NCI-H1048 (cell line): ENCODE measurements at places on chromosomes 6 and 20.

GRCh38 chr6:46819561-46819960 is 26.4 kb downstream of the MEP1A start:
- no peak for DNase-seq

GRCh38 chr6:119360262-119360915 is 10.8 kb upstream of the MAN1A1 start:
- no peak for DNase-seq

DNA sequence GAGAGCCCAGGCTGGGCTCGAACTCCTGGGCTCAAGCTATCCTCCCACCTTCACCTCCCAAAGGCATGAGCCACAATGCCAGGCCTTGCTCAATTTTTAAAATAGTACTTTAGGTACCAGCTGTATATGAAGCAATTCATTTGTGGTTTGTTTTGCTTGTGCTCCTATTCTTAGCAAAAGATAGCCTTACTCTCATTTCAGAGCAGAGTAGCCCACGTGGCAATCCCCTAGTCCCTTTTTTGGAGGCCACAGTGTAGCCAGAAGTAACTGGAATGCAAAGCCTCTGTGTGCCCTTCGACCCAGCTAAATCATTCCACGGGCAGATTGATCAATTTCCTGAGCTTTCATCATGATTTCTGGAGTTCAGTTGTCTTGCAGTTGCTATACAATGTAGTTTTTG is 372.2 kb downstream of the NRN1 start:
- no peak for DNase-seq

- no peak for DNase-seq
These were observed 10.7 kb downstream of the MAPRE1 start for GRCh38 chr20:32830437-32830836.
